ENCODE measurements at places on chromosomes 7 and 10. TPM values are rescaled to one million over a fixed set of nuclear protein-coding genes. Genes with fewer than 3 reads are reported as not detected.

GRCh38 chr10:46317370-46317769 lies 30.6 kb downstream of the ANTXRL start:
- no peak for DNase-seq

DNA sequence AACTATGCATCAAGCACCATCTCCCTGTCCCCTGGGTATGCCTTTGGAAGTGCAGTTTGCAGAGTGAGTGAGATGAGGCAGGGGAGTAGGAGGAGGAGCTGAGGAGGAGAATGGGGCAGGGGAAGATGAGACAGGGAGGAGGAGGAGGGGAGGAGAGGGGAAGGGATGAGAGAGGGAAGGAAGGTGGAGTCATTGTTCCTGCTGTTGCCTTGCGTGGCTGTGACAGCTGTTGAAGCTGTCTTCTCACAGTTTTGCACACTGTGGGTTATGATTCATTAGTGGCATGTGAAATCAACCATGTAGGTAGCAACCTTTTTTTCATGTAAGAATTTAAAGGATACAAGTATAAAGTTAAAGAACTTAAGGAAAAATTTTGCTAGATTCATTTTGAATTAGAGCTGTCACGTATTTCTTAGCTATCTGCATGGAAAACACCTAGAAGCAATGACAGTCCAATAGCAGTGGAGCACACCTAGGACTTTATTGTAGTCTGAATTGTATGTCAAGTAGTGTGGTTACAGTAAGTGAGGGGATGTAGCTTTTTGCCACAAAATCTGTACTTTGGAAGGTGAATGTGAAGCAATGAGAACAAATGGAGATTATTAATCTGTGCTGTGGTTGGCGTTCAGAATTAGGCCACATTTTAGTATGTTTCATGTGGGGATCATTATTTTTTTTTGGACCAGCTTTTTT lies 21.7 kb downstream of the CCM2 start:
- DNase-seq = peak; percentile 24

GRCh38 chr10:89163265-89163995 lies 43.7 kb downstream of the CH25H start:
- no peak for DNase-seq

- no peak for DNase-seq
These were observed 101.5 kb downstream of the RNF216 start for GRCh38 chr7:5679813-5680473.

GRCh38 chr7:12557282-12557681 lies 13.2 kb upstream of the SCIN start:
- DNase-seq = no peak

The CCL24 gene
- not detected for polyA plus RNA-seq

GRCh38 chr7:70787286-70787685 lies 344.7 kb upstream of the GALNT17 start:
- no peak for DNase-seq

DNA sequence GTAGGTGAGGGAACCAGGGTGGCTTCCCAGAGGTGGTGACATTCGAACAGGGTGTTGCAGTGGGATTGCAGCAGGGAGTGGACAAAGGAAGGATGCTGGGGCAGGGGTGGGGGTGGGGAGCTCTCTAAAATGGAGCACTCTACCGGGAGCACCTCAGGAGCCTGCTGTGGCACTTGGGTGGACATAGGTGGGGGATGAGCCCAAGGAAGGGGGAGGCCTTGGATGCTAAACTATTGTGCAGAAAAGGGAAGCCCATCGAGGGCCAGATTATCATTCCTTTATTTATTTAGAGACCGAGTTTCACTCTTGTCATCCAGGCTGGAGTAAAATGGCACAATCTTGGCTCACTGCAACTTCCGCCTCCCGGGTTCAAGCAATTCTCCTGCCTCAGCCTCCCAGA lies 3.3 kb upstream of the STX1A start:
- no peak for DNase-seq

The POP7 gene
- polyA plus RNA-seq = 68.2 TPM

- no peak for DNase-seq
These were observed 379.7 kb downstream of the PHTF2 start for GRCh38 chr7:78178319-78178718.

DNA sequence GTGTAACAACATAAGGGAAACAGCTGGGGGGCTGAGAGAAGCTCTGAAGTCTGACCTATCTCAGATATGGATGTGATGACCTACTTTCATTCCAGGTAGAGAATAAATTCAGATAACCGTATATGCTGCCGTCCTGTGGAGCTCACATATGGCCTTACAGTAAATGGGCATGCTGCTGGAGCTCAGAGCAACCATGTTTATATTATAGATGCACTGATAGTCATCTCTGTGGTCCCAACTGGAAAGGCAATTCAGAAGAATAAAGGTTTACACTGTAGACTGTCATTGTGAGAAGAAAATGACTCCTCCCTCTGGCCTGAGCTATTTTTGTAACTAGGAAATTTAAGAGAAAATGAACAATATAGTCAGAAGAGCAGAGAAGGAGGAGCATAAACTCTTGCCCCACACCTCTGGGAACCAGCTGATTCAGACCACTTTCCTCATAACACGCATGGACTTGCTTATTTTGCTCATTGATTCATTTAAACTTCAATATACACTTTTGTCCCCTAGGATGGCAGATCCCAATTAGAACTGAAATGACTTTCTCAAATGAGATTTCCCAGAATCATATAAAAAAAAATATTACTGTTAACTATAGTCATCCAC lies 69.9 kb upstream of the NXPH1 start:
- no peak for DNase-seq

DNA sequence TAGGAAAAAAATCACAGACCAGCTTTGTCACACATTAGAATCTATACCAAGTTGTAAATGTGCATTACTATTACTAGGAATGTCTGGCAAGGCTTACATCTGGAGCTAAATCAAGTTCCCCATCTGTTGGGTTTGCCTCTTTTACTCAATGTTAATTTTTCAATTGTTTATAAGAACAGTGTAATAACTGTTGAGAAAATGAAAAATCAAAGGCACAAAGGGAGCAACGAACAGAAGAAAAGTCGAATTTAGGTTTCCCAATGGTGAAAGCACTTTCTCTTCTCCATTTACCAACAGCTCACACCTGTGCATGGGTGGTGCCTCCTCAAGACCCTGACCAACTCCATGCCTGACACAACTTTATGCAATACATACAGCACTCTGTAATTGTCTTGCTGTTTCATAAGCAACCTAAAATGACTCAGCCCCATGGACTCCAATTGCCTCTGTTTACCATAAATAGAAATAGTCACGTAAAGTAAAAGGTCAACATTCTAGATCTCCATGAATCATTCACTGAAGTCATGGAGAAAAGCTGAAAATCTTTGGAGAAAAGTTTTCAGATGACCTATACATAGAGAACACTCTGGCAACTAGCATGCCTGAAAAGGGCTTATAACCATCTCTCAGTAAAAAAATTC lies 95.5 kb upstream of the KCNIP2 start:
- peak; percentile 90 for DNase-seq

The GRM8 gene
- polyA plus RNA-seq = not detected

The ARMC3 gene
- polyA plus RNA-seq = not detected

The CRYGN gene
- polyA plus RNA-seq = not detected

DNA sequence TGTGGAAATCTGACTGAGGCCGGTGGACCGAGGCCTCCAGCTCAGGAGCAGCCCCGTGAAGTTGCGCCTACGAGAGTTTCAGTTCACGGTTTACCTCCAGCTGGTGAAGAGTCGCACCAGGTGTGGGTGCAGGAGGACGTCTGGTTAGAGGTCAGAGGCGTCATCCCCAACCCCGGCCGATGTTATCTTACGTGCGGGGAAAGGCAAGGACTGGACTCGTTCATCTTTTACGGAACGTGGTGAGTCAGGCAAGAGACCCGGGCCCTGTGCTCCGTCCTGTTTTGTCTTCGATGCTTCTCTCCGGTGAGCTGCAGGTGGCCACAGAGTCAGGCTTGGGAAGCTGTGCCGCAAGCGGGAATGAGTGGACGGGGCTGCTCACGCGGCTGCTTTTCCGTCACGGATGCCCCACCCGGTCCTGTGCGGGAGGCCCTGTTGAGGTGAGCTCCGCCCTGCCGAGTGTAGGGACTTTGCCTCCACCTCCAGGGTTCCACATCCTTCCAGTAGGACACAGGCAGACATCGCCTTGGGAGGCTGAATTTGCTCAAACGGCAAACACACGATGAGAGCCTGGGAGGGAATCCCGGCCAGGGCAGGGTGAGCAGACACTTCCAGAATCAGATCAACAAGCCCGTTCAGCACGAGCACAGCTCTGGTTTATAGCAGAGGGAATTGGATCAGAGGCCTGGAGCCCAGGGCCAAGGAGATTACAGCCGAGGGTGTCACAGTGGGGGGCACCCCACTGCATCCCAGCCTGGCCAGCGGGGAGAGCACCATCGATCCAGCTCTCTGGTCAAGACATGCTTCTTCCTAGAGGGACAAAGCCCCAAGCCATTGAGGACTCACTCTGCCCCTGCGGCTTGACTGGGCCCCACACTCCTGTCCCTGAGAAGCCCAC lies 50.1 kb upstream of the INPP5A start:
- DNase-seq = no peak

GRCh38 chr10:6400821-6401465 lies 179.1 kb downstream of the PRKCQ start:
- DNase-seq = no peak

The GATA3 gene
- polyA plus RNA-seq = 7.2 TPM

DNA sequence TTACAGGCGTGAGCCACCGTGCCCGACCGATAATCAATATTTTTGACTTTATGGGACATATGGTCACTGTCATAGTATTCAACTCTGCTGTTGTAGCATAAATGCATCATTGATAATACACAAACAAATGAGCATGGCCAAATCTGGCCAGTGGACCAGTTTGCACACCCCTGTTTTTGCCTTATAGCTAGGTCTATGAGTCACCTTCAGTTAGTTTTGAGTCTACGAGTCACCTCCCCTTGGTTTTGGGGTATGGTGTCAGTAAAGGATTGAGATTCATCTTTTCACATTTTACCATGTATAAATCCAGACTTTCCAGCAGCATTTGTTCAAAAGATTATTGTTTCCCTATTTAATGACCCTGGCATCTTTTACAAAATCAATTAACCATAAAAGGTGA lies 362.5 kb upstream of the NRP1 start:
- no peak for DNase-seq

GRCh38 chr10:112115781-112116385 lies 67.7 kb downstream of the GPAM start:
- DNase-seq = peak; percentile 27

DNA sequence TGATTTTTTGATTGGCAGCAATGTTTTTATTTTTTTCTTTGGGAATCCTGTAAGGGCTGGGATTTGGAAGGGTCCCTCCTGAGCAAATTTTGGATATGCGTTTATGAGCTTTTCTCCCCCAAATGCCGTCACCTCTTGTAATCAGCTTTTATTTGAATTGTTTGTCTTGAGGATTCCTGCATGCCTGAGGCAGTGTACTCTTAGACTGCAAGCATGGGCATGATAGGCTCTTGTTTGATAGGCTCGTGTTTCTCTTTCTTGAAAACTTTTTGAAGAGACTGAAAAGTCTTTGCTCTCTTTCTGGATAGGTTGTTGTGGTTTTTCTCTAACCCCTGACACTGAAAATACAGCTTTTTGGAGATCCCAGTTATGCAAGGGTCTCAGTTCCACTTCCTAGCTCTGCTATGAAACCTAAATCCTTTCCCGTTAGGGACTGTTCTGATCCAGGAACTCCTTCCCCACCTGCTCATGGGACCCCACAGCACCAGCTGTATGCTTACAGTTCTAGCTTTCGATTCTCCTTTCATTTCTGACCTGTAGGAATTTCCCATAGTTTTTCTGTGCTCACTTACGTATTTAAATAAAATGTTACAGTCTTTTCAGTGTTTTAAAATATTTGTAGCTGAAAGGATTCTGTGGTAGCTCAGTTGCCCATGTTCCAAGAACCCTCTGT lies 17.2 kb downstream of the TSPAN13 start:
- DNase-seq = no peak

DNA sequence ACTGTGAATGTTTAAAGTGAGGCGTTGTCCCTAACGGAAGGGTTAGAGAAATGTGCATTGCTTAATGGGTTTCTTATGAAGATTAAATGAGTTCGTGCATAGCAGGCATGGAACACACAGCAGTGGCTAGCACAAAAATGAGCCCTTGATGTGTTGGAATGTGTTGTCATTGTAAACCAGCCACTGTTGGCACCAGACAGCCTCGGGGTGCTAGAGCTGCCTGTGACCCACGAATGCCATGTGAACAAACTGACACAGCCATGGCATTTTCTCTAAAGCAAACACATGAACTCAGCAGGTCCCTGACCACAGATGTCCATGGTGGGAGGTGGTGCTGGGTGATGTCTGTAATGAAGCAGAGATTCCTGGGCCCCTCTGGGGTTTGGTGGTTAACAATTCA lies 111.1 kb upstream of the DPP6 start:
- no peak for DNase-seq

GRCh38 chr10:33507662-33508425 lies 173.4 kb upstream of the NRP1 start:
- DNase-seq = no peak

DNA sequence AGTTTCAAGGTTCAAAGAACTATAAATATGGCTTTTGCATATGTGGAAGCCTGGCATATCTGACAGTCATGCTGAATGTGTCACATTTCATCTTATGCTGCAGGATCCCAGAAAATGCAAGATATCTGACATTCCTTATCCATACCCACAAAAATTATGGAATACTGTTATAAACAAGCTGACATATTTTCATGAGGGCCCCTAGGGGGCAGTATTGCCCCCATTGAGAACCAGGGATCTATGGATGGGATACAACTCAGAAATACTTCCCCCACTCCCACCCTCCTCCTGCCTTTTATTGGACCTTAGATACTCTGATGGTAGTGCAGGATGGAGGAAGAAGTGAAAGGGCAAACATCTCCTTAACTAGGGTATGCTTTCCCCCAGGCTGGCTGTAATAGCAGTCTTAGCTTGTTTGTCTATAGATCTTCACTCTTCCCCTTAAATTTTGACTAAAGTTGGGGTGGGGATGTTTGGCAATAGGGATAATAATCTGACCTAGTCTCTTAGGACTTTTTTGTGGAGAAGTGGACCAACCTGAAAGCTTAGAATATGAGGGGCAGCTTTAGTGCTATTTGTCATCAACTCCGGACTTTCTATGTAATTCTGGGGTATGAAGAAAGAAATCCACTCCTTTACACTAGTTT lies 3.5 kb upstream of the GNGT1 start:
- peak; percentile 83 for DNase-seq

- DNase-seq = no peak
These were observed 97.6 kb downstream of the CUX1 start for GRCh38 chr7:101915000-101915399.

GRCh38 chr10:100019787-100020141 lies 10.0 kb upstream of the DNMBP start:
- DNase-seq = no peak

- DNase-seq = no peak
These were observed 23.4 kb upstream of the FAM3C start for GRCh38 chr7:121419201-121420148.

GRCh38 chr10:104274762-104275721 lies 6.1 kb downstream of the GSTO2 start:
- DNase-seq = peak; percentile 50

- no peak for DNase-seq
These were observed 12.7 kb upstream of the TTYH3 start for GRCh38 chr7:2619116-2619515.

- DNase-seq = no peak
These were observed 76.2 kb downstream of the RNF133 start for GRCh38 chr7:122622682-122623081.

- no peak for DNase-seq
These were observed 20.5 kb downstream of the FBH1 start for GRCh38 chr10:5910323-5911100.

- DNase-seq = peak; percentile 93
These were observed 61.0 kb downstream of the NRP1 start for GRCh38 chr10:33273295-33274002.

The SORBS1 gene
- 2.0 TPM for polyA plus RNA-seq

Data from endothelial cell of umbilical vein (primary cell).